ENCODE measurements at places on chromosomes 3 and 15.

DNA sequence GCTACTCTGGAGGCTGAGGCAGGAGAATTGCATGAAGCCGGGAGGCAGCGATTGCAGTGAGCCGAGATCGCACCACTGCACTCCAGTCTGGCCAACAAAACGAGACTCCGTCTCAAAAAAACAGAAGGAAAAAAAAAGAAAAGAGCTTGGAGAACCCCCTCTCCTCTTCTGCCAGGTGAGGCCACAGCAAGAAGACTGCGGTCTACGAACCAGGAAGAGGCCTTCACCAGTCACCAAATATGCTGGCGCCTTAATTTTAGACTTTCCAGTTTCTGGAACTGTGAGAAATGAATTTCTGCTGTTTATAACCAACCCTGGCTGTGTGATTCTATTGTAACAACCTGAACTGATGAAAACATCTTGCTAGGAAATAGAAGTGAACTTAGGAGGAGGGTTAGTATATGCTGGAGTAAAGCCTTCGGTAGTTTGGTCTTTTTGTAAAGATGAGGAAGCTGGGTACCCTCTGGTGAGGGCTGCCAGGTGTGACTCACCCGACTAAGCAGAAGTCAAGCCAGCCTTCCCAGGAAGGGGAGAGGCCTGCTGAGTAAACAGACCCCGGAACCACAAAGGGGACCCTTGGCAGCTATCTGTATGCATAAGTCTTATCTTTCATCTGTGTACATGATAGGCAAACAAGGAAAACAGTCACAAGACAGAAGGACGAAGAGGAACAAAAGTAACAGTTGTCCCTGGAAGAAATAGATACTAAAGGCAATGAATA, 78.7 kb downstream of the KLF13 start:
- no peak for DNase-seq

DNA sequence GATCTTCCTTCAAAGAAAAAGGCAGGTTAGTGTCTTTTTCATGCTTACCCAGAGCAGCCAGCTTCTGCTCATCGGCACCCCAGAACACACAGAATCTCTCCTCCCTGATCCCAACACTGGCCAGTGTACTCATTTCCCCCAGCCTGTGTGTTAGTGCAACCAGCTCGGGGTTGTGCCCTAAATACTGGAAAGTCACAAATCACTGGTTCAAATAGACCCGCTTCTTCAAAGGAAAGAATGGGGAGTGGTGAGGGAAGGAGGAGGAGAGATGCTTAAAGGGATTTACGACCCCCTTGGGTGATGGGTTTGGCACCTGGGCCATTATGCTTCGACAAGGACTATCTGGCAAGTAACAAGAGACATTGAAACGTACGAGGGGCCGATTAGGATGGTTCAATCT, 114.0 kb downstream of the FOXB1 start:
- DNase-seq, result no peak

GRCh38 chr3:158788446-158788845, 13.4 kb upstream of the MFSD1 start:
- DNase-seq, result no peak

GRCh38 chr3:119490153-119490552, 8.2 kb upstream of the TIMMDC1 start:
- no peak for DNase-seq

- DNase-seq, result no peak
These were observed 21.3 kb downstream of the RAB6B start for GRCh38 chr3:133874344-133874743.

GRCh38 chr3:39434574-39434973, 28.1 kb downstream of the RPSA start:
- DNase-seq, result no peak

GRCh38 chr3:188605231-188605630, 451.3 kb downstream of the LPP start:
- no peak for DNase-seq

DNA sequence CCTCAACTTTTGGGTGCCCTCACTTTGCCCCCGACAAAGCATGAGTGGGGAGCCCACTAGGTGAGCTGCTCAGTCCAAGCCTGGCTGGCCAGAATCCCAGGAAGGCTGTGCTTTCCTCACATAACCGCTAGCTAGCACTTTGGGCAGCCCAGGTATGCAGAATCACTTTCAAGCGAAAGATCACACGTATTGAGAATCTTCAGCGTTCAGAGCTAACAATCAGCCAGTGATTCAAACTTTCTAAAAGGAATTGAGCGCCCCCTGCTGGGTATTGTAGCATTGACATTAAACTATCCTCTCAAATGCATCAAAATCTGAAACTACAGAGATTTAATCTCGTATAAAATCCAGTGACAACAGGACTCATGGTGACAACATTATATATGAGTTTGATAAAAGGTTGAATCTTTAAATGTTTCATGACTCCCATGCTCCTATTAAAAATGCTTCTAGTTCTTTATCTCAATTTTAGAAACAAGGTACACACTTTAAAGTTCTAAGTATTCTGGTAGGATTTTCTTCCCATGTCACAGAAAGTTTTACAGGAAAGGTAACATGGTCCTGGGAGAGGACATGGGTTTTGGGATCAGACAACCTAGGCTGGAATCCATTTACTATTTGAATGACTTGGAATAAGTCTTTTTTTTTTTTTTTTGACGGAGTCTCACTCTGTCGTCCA, 11.8 kb downstream of the ANAPC13 start:
- peak; percentile 47 for DNase-seq

- DNase-seq, result peak; percentile 91
These were observed 320.3 kb upstream of the TGFBR2 start for GRCh38 chr3:30286007-30286669.

DNA sequence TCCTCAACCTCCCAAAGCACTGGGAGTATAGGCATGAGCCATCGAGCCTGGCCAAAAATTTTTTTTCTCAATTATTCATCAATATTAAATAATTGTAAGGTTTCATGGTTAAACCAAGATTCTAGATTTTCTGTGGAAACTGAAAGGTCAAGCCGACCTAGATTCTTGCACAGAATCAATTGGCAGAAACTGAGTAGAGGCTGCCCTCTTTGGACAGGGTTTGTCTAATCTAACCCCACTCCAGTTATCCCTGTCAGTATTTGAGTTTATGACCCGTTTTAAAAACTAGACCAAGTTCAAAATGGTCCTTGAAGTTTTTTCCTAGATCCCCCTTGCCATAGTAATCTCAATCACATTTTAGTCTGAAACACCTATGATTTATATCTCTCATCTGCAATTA, 8.6 kb upstream of the ADAM10 start:
- DNase-seq, result no peak

DNA sequence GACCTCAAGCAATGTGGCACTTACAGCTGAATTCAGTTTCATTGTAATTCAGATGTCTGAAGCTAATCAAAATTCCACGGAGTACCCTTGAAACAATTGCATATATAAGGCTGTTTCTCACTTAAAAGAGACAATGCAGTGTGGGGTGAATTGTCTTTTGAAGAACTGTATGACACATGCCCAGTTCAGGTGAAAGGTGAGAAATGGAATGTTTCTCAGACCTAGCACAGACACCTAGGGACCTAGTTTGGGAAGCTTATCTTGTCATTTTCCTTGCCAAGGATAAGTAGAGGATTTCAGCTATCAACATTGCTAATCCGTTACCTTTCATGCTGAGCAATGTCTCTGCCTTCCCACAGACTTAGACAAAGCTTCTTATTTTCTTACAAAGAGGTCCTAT, 36.3 kb downstream of the MBNL1 start:
- DNase-seq, result no peak

DNA sequence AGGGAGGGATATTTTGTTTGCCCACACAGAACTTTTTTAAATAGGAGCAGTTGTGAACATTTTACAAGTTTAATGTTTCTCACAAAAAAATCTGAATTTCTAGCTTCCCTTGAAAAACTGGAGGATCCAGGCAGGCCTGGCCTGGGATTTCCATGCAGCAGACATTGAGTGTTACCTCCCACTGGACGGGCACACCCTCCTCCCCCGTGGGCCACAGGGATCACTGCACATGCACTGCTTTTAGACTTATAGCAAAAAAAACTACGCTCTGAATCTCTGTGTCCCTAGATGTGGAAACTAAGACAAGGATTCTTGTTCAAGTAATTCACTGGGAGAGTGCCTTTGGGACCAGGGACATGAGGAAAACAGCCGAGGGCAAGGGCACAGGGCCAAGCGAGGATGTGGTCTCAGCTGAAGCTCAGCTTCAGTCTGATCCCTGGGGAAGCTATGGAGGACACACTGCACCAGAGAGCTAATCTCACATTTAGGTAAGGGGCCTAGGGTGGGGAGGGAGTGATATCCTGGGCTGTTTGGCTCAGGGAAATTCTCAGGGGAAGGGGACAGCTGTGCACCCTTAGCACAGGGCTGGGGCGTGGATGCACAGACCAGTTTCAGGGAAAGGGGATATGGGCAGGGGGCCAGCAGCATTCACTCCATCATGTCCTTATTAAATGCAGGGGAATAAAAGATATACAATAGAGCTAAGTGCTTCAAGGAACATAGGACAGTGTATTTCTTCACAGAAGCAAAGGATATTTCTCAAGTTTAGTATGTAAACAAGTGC, 46.0 kb downstream of the FSIP1 start:
- DNase-seq, result no peak

- no peak for DNase-seq
These were observed 199.6 kb upstream of the EIF1B start for GRCh38 chr3:40109641-40110490.

DNA sequence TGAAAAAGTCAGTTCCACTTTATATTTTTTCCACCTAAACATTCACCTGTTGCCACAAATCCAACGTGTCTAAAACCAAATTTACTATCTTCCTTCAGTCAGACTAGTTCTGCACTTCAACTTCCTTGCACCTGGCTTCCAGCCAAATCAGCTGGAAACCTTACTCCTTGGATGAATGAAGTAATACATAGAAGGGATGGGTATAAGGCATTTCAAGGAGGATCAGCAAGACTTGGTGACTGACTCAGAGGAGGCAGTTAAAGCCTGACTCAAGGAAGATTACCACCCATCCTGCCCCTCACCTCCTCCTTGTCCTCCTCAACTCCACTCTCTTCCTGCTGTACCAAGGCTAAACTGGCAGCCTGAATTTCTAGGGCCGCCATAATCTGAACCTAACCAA, 37.1 kb downstream of the QTRT2 start:
- peak; percentile 49 for DNase-seq

DNA sequence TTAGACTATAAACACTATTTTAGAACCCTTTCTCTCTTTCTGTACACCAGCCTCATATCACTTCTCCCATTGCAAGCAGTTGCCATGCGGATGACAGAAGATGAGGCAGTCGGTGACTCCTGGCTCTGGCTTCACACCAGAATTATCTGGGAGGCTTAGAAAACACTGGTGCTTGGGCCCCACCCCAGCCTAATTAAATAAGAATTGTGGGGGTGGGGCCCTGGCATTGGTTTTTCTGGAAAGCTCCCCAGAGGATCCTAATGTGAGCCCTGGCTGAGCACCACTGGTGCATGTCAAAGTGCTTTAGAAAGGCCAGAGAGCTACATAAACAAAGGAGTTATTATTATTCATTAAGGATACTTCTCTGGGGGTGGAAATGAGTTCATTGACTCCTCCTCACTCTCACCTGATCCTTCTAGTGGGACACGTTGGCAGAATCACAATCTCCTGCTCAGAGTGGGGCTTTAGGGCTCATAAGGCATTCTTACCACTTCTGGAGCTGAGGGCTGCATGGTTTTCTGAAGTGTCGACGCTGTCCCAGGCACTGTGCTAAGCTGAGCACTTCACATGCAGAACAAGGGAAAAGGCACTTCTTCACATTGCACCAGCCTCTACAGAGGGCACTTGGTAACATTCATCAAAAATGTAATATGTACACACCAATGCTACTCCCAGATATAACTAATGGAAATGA, 188.5 kb upstream of the TLE3 start:
- no peak for DNase-seq

- DNase-seq, result no peak
These were observed 237.4 kb downstream of the TLE3 start for GRCh38 chr15:69860321-69860720.

DNA sequence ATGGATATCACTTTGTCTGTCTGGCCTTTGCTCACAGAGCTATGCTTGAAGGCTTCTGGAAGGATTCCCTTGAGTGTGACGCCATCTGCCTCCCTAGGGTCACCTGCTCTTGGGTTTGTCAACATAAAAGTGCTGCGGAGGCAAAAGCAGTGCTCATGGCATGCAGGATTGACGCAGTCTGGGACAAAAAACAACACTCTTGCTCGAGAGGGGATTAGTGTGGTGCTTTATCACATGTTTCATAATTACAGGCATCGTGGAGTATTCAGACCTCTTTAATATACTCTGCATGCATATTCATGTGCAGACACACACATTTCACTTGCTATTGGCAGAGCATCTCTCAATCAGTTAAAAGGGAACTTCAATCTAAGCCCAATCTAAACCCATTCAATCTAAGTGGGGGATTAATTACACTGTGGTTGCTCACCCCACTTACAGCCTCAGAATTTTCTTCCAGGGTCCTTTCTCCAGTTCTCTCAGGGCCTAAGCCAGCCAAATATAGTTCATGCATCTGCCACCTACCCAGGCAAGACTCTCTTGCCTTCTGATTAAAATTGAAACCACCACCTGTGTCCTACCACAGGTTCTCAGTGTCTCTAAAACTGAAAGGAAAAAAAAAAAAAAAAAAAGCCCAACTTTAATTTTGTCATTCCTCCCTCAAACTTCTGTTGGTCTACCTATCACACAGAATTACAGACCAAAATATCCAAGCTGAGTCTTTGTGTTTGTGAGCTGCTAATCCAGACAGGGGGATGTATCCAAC, 75.6 kb downstream of the BFSP2 start:
- DNase-seq, result no peak

DNA sequence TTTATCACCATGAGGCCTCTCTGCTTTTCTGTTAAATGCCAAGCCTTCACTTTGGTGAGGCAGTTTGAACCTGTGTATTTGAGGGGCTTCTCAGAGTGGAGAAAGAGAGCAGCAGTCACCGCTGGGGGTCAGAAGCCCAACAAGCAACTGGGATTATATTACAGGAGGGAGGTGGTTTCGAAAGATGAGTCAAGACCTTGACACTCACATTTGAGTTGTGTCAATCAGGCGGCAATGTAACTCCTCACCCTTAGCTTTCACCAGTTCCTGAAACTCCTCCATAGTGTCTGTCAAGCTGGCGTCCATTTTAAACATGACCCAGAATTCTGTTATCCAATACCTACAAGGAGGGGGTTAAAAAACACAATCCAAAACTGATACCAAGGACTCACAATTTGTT, 46.5 kb downstream of the RASGRP1 start:
- DNase-seq, result no peak

DNA sequence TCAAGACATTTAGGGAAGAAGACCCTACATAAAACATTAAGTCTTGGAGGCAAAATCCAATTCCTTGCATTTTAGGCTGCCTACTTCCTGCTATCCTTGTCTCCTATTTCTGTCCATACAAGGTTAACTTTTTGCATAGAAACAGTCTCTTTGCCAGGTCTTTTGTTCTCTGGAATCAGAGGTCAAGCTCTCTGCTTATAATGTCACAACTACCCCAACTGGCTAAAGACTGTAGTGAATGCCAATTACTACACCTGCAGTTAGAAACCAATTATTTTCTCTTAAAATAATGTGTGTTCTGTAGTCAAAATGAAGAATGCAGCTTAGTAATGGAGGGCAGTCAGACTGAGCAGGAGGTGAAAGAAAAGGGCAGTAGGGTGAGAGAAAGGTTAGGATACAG, 856.2 kb downstream of the TUSC7 start:
- DNase-seq, result no peak
